ENCODE measurements at places on chromosomes 7 and 10.

- no peak for DNase-seq
These were observed 18.3 kb upstream of the RPEL1 start for GRCh38 chr10:103227416-103227815.

DNA sequence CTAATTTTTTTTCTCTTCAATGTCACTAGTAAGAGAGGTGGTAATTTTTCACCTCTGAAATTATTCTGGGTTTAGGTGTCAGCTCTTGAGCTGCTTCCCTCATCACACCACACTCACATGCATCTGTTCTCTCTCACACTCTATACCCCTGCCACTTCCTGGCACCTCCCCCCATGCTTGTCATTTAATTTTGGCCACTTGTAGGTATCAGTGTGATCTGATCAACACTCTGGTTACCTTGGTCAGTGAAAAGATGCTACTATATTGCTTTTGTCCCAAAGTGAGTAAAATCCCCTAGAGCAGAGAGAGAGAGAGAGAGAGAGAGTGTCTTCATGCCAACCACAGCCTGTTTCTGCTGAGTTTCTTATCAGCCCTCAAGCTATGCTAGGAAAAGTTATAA is 42.5 kb downstream of the STK17A start:
- DNase-seq = no peak

GRCh38 chr10:100715445-100716385 is 29.7 kb upstream of the PAX2 start:
- DNase-seq = no peak

DNA sequence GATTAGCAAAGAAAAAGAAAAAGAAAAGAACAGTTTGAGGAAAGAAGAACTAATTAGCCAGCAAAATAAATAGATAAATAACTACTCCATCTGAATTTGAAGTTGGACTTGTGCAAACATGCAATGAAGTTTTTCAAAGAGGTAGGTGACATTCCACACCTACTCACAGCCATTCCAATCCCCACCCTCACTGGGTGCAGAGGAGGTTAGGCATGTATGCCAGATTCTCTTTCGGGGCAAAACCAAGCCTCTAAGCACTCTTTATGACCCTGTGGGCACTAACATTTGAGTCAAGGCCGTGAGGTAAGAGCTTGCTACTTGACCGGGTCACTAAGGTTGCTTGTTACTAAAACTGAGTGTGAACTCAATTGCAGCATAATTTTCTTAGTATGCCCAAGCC is 108.4 kb upstream of the SEMA3A start:
- no peak for DNase-seq

- DNase-seq = no peak
These were observed 66.1 kb upstream of the AOAH start for GRCh38 chr7:36790311-36790787.

DNA sequence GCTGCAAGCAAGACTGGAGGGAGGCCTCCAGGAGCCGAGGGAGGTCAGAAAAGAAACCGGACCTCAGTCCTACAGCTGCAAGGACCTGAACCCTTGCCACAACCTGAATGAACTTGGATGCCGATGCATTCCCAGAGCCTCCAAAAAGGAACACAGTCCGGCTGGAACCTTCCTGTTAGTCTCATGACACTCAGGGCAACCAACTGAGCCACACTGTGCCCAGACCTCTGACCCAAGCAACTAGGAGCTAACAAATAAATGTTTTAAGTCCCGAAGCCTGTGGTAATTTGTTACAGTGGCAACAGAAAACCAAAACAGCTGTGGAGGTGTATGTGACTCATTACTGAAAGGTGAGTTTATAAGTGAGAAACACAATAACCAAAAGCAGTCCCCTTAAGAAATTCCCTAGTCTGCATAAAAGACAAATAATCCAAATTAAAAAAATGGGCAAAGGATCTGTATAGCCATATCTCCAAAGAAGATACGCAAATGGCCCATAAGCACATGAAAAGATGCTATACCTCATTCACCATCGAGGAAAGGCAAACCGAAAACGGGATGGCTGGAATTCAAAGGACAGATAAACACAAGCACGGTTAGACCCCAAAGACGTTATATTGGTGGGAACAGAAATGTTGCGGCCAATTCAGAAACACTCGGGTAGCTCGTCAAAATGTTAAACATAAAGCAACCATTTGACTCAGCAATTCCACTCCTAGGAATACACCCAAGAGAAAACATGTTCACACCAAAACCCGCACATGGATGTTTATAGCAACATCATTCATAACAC is 24.8 kb downstream of the GNA12 start:
- DNase-seq = no peak

- DNase-seq = no peak
These were observed 36.6 kb upstream of the PDLIM1 start for GRCh38 chr10:95327367-95327766.

GRCh38 chr7:140042386-140042670 is 20.4 kb downstream of the PARP12 start:
- DNase-seq = no peak

All from stimulated activated CD4-positive, alpha-beta T cell treated with anti-CD3 and anti-CD28 coated beads, Interleukin-15, amount 100 ng/mL, for 1 hour (primary cell).